Astrocyte (in vitro differentiated cells and primary cell): ENCODE measurements at places on chromosomes 13 and 19.
A peak's percentile ranks its signal among the peaks of the same experiment; 100 is the strongest.

- DNase-seq: no peak
Measured at GRCh38 chr19:11446271-11446651, 10.8 kb downstream of the PRKCSH start.

GRCh38 chr13:57932061-57932460 is 300.5 kb downstream of the PCDH17 start:
- DNase-seq: no peak

- no peak for DNase-seq
Measured at GRCh38 chr13:73245246-73245645, 186.4 kb downstream of the KLF5 start.

DNA sequence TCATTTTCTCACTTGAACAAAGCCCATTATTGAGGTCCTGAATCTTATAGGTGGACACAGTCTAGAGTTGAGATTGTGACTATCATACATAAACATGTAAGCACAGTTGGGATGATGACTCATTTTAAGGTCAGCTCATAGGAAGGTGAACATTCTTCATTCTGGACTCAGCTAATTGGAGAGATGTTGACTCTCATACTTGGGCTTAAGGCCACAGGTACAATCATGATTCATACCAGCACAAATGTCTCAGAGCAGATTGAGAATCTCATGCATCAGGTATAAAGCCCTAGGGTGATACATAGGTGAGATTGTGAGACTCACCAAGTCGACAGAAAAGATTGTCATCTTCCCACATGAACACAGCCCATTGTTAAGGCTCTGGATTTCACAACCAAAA is 62.3 kb upstream of the ZNF724 start:
- DNase-seq: no peak

- no peak for DNase-seq
Measured at GRCh38 chr19:12922959-12923358, 3.9 kb upstream of the SYCE2 start.

DNA sequence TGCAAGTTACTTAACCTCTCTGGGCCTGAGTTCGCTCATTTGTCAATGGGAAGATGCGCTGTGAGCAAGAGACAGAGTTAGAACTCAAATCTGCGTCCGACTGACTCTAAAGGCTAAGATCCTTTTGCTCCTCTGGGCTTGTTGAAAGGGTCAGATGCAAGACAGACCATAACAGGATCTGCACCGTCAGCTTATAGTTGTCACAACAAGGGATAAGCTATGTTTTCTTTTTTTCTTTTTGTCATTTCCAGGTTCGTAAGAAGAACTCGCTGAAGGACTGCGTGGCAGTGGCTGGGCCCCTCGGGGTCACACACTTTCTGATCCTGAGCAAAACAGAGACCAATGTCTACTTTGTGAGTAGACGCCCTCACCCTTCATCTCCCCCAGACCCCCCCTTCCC is 1.1 kb downstream of the PPAN start:
- no peak for DNase-seq

GRCh38 chr13:114002009-114002544 is 28.2 kb upstream of the C13orf46 start:
- no peak for DNase-seq

DNA sequence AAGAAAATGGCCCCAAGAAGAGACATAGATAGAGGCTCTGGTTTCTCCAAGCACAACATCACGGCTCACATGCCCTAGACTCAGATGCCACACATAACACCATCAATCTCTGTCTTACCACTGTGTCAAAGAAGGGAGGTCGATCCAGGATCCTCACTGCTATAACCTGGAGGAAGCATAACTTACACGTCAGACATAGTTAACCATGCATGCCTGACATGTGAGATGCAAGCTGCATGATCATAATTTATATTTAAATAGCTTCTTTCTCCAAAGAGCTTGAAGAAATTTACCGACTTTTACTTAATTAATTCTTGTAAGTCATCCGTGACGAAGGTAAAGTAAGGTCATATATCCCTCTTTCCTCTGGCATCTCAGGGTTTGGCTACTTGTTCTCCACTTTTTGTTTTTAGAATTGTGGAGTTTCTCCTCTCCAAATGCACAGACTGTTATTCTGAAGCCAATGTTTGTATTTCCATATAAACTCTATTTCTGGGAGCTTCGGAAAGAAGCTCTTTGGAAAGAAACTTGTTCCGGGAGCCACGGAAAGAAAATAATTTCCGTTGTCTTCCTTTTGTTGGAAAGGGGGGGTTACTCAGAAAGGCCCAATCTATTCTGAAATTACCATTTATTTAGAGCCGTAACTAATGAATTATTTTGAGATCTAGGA is 205.6 kb downstream of the LHFPL6 start:
- no peak for DNase-seq

- no peak for DNase-seq
Measured at GRCh38 chr13:98476106-98476505, 100.8 kb downstream of the STK24 start.

- DNase-seq: no peak
Measured at GRCh38 chr19:7304200-7304599, 10.0 kb upstream of the INSR start.

DNA sequence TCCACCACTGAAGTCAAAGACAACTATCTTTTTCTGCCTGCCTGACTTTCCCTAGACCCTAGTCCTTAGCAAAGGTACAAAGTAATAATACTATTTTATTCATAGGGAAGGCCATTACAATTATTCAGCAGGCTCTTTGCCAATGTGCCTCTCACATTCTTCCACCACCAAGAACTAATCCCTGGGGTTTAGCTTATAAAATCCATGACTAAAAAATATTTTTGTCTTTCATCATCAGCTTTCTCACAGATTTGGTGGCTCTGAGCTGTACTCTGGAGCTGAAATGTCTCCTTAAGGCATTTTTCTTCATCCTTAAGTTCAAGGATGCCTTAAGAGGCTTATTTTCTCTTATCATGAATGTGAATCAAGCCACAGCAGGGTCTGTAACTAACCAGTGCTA is 96.1 kb downstream of the OXGR1 start:
- DNase-seq: peak; percentile 24

- DNase-seq: no peak
Measured at GRCh38 chr13:100564444-100565223, 24.0 kb downstream of the GGACT start.
